ENCODE measurements at places on chromosomes 16 and 17. TPM values are rescaled to one million over a fixed set of nuclear protein-coding genes. Genes with fewer than 3 reads are reported as not detected.

KRT27 gene
- total RNA-seq = not detected

- 0 out of 2 replicates have a peak overlapping the region, but pooled peaks have one; percentile 9 for H3K27ac ChIP-seq
- H3K27me3 ChIP-seq = no peaks in the 10 kb centered on the region
- H3K4me1 ChIP-seq = peaks cover 40% of the 10 kb centered on the region
- DNase-seq = peak; percentile 82
These were observed 39.4 kb upstream of the PHB1 start for GRCh38 chr17:49454050-49454449.

GRCh38 chr16:70663524-70664324 lies 17.4 kb downstream of the IL34 start:
- H3K27me3 ChIP-seq = no peaks in the 10 kb centered on the region
- DNase-seq = no peak
- peaks cover 25% of the 10 kb centered on the region for H3K36me3 ChIP-seq
- no peak overlapping the region for H3K4me3 ChIP-seq
- no peaks in the 10 kb centered on the region for H3K4me1 ChIP-seq

DNA sequence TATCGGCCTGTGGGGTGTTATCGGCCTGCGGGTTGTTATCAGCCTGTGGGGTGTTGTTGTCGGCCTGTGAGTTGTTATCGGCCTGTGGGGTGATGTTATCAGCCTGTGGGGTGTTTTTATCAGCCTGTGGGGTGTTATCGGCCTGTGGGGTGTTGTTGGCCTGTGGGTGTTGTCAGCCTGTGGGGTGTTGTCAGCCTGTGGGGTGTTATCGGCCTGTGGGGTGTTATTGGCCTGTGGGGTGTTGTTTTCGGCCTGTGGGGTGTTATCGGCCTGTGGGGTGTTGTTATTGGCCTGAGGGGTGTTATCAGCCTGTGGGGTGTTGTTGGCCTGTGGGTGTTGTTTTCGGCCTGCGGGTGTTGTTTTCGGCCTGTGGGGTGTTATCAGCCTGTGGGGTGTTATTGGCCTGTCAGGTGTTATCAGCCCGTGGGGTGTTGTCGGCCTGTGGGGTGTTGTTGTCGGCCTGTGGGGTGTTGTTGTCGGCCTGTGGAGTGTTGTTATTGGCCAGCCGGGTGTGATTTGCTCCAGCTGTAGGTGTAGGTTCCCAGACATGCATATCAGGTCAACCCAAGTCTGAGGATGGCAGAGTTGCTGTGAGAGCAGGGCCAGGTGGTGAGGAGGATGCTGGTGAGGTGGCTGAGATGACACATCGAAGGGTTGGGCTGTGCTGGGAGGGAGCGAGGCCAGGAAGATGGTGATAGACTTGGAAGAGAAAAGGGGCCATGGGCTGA lies 7.1 kb downstream of the TRARG1 start:
- H3K36me3 ChIP-seq = no peaks in the 10 kb centered on the region
- DNase-seq = no peak
- no peak overlapping the region for H3K4me3 ChIP-seq
- no peak overlapping the region for H3K27ac ChIP-seq
- H3K4me1 ChIP-seq = no peaks in the 10 kb centered on the region

DNA sequence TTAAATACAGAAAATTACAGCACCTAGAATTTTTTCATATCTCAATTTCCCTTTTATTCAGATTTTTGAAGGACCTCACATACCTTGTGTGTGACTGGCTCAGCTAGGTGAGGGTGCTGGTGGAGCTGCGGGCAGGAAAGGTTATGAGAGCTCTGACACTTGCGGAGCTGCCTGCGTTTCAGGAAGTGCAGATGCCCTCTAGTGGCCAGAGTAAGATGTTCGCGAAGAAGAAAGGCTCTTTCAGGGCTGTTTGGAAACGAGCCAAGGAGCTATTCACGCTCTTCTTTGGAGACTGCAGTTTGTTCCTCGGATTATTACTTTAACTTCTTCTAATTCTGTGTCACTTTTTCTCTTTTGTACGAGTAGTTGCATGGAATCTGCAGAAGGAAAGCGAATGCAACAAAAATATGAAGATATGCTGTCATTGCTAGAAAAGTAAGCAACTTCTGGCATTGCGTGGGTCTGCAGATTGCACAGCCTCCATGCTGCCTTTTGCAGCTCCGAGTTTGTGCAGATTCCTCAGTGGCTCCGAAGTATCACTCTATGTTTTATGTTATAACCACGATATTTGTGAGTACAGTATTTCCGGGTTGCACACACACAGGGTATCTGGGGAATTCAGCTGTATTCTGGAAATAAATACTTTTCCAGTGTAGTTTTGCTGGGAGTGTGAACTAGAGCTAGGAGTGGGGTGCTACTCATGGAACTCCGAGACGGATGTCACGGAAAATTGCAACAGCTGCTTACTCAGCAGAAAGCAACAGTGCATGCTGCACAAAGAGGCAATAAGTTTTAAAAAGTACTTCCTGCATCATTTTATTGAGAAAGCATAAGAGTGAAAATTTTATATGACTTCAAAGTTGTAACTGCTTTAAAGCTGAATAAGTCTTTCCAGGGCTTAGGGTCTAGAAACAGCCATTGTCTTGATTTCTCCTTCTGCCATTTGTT lies 46.3 kb downstream of the DNAH9 start:
- H3K36me3 ChIP-seq = no peaks in the 10 kb centered on the region
- no peak overlapping the region for H3K4me3 ChIP-seq
- no peak overlapping the region for H3K27ac ChIP-seq
- no peaks in the 10 kb centered on the region for H3K27me3 ChIP-seq

DNA sequence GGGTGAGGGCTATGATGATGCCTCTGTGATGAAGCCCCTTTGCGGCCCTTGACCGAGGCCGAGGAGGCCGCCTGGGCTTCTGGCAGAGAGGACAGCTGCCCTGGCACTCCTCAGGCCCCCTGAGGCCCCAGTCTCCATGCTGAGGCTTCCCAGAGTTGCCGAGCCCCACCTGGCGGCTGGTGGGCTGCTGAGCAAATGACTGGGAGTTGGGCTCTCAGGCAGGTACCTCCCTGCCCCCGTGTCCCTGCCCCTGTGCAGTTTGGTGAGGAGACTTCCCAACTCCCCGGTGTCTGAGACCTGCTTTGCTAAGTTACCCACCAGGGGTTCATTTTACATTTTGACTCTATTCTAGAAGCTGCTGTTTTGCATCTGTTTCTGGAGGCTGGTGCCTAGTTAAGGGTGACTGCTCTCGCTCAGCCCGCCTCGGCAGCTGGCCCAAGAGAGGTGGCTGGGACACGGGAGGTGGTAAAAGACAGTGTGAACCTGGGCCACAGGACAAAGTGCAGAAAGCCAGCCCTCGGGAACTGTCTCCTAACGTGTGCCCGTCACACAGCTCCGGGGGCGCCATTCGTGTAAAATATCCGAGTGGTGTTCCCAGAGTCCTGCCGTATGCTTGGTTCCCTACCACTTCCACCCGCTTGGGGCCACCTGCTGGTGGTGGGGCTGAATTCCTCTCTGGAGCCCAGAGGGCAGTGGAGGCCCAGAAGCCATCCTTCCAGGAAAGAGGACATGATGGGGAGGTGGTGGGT lies 134.5 kb downstream of the RAB11FIP4 start:
- H3K36me3 ChIP-seq = no peaks in the 10 kb centered on the region
- no peak overlapping the region for H3K4me3 ChIP-seq
- H3K4me1 ChIP-seq = peaks cover 8% of the 10 kb centered on the region
- no peaks in the 10 kb centered on the region for H3K27me3 ChIP-seq

- no peaks in the 10 kb centered on the region for H3K4me1 ChIP-seq
- no peak overlapping the region for H3K4me3 ChIP-seq
- H3K36me3 ChIP-seq = no peaks in the 10 kb centered on the region
- DNase-seq = no peak
These were observed 13.1 kb downstream of the TEKT5 start for GRCh38 chr16:10681310-10682308.

DNA sequence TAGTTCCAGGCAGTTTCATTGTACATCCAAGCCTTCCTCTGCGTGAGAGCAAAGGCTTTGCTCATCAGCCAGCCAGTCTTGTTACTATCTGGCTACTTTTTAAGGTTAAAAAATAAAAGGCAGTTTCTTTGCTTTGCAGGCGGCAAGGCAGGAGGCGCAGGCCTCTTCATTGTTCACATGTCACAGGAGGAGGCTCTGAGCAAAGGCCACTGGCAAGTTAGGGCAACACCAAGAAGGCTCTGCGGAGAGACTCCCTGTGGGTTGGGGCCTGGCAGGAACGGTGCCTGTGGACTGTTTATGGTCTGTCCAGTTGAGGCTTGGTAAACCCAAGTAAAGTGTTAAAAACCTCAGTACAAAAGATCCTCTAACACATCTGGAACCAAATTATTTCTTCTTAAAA lies 3.9 kb upstream of the NT5C start:
- no peak for DNase-seq
- H3K4me3 ChIP-seq = no peak overlapping the region
- no peak overlapping the region for H3K27ac ChIP-seq
- H3K4me1 ChIP-seq = no peaks in the 10 kb centered on the region
- H3K36me3 ChIP-seq = peaks cover 15% of the 10 kb centered on the region
- no peaks in the 10 kb centered on the region for H3K27me3 ChIP-seq

DNA sequence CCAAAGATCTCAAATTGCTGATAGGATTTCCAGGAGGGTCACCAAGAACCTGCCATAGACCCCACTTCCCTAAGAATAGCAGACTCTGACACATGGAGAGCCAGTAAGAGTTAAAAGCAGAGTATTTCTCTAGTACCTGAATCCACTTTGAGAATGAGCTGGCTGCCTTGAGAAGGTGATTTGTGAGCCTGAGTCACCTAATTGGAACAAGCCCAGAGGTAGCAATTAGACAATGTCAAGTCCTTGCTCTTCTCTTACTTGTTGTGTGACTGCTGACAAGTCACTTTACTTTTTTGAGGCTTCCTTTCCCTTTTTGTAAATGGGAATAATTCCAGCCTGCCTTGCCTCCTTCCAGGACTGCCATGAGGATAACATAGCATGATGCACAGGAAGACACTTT lies 76.1 kb upstream of the ASIC2 start:
- no peaks in the 10 kb centered on the region for H3K4me1 ChIP-seq
- no peak overlapping the region for H3K4me3 ChIP-seq
- H3K27ac ChIP-seq = no peak overlapping the region
- no peaks in the 10 kb centered on the region for H3K36me3 ChIP-seq

Measured in GM23248 (cell line).